Type B pancreatic cell (in vitro differentiated cells): ENCODE measurements at places on chromosomes 5 and 9.

DNA sequence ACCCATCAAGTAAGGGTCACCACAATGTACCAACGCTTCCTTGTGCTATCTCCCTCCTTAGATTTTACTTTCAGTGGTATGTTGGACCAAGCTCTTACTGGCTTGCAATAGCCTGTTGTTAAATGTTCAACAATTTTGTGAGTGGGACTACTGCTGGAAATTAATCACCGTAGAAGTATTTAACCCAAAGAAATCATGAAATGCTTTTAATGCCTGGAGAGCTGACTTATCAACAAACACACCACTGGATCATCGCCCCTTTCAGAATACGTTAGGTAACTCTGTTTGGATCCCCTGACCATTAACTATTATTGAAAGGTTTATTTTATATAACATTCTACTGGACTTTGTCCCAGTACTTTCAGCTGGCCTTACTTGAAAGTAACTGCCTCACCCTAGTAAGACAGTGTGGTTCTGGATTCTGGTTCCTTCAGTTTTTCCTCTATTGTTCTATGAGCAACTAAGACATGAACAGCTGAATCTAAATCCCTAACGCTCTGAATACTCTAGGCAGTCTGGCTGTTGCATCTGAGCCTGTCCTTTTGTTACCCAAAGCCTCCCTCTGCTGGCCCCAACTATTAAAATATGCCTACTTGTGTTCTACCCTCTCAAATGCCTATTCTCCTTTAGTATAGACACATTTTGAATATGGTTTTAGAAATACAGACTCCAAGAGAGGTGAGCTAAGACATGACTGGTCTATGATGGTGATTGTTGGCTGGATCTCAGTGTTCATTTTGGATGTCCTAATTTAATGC is 1203.4 kb upstream of the DMAC1 start:
- DNase-seq, result no peak

DNA sequence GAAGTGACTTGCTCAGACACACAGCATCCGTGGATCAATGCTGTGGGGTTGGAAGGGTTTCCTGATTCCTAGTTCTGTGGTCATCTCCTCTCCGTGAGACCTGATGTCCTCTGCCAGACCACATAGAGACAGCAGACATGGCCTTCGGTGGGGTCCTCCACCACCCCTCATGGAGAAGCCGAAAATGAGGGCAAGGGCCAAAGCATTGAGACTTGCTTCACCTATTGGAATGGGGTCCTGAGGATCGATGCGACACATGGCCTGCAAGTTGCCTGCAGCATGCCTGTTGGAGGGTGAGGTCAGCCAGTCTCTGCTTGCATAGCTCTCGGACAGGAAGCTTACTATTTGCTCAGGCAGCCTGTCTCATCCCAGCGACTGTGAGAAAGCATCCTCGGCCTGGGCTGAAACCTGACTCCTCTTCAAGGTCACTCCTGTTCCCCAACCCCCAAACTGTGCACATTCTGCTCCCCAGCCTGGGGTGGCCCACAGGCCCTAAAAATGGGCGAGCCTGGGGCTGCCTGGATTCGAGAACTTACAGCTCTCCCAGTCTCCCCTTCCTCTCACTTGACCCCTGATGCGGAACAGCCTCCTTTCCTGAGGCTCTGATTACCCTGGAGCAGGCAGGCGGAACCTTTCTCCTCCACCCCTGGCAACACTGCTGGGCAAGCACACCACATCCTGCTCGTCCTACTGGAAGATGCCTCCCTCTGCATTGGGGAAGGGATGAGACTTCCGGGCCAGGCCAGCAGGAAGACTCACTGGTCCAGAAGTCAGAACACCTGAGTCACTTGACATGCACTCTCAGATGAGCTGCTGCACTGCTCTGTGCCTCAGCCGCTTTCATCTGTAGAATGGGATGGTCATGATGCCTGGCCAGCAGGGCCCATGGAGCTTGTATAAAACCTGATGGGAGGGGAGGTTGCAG is 186.9 kb downstream of the RGS3 start:
- no peak for DNase-seq

GRCh38 chr5:66992547-66992946 is 204.1 kb downstream of the CD180 start:
- no peak for DNase-seq

DNA sequence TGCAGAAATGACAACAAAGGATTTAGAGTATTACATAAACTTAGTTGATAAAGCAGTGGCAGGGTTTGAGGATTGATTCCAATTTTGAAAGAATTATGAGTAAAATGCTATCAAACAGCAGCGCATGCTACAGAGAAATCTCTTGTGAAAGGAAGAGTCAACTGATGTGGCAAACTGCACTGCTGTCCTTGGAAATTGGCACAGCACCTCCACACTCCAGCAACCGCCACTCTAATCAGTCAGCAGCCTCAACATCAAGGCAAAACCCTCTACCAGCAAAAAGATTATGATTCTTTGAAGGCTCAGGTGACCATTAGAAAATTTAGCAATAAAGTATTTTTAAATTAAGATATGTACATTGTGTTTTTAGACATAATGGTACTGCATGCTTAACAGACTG is 66.4 kb downstream of the AUH start:
- no peak for DNase-seq

DNA sequence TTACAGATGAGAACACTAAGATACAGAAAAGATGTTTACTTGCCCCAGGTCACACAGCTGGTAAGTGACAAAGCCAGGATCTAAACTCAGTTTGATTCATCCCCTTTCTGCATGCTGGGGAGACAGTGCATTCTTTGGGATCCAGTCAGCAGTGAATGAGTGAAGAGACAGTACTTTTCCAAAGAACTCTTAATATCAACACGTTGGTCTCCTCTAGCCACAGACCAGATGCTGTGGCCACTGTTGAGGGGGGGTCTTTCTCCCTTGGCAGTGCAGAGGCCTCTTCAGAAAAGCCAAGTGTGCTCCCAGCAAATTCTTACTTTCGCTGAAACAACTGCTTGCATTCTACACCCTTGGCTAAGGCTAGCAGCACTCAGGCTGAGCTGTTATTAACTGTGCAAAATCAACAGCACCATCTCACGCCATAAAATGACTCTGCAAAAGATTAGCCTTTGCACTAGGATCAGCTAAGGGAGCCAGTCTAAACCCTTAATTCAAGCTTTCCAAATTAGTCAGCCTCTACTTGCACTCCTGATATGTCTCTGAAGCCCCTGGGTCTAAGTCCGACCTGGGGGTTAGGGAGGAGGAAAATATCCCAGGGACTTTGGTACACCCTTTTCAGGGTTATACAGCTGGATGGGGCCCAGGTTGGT is 4.8 kb upstream of the TMEM171 start:
- DNase-seq, result no peak

DNA sequence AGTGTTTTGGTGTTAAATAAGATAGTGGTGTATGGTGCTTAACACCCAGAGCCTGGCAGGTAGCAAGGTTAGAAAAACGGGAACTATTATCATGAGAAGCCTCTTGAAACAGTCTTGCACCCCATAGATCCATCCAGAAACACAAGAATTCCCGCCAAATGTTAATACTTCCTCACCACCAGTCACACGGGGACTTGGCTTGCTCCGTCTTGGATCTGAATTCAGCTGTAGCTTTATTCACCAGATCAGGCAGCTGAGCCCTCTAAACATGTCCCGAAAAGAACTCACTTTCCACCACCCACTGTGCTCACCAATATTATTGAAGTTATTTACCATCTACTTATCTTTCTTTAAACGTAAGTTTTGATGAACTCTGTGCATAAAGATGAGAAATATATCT is 101.6 kb upstream of the PTPN3 start:
- no peak for DNase-seq

DNA sequence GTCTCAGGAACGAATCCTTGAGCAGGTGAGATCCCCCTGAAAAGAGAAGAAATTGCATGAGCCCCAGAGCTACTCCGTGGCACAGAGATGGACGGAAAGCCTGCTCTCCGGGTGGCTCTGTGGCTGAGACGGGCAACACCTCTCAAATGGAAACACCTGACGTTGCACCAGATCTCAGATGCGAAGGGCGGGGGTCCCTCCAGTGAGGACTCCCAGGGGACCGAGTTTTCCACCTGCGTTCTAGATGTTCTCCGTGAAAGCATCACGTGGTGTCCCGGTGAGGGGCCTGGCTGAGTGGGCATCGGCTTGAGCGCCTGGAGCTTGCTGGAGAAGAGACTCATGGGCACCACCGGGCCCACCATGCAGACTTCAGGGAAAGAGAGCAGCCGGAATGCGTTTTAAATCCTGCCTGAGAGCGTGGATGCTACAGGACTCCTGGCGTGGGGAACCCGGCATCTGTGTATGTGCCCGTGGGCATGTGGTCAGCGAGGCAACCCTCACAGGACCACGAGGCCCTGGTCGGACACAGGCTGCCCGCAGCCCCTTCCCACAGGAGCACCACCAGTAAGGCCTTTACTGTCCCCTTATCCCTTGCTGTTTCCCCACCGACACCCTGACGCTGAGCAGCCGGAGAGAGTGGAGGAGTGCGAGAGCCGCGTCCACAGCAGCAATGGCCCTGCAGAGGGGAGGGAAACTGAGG is 378.4 kb upstream of the IRX4 start:
- peak; percentile 60 for DNase-seq

DNA sequence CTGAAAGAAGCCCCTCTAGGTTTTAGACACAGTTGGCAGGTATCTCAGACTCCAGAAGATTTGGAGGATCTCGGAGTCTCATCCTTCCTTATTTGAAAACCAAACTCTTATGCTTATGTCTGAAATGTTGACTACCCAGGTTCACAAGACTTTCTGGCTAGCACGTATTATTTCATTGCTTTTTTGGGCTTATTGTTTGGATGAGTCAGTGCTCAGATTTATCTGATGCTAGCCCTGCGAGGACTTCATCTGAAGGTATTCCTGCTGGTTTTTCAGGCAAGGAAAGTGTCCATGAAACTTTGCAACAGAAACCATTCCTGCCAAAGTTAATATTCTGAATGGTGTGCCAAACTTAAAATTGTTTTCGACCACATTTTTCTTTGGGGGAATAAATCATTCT is 8.5 kb downstream of the OSTF1 start:
- DNase-seq, result no peak

DNA sequence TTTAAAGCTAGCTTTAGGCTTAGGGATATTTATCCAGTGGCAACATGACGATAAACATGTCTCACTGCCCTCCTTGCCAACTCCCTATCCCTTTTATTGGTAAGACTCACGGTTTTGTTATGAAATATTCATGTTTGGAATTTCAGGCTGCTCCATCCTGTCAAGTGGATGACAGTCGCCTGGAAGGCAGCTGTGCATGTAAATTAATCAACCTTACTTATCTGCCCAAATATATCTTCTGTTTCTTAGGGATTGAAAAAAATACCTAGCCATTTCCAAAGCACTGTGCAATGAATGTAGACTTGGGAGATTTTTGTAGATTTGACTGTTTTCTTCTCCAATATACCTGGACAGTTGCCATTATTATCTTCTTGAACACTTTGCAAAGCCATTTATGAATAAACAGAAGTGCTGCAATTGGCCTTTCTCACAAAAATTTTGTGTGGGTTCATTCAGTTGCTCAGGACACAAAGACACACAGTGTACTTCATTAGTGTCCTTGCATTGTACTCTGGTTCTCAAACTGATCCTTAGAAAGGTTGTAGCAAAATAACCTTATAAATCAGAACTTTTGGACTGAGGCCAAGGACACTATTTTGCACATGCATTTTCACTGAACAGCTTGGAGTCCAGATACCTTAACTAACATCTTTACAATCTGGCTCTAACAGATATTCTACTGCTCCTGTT is 889.4 kb upstream of the SEMA6A start:
- no peak for DNase-seq

GRCh38 chr9:38176251-38176650 is 107.2 kb upstream of the SHB start:
- DNase-seq, result no peak

GRCh38 chr5:55173687-55174230 is 782 bp upstream of the CDC20B start:
- DNase-seq, result no peak

DNA sequence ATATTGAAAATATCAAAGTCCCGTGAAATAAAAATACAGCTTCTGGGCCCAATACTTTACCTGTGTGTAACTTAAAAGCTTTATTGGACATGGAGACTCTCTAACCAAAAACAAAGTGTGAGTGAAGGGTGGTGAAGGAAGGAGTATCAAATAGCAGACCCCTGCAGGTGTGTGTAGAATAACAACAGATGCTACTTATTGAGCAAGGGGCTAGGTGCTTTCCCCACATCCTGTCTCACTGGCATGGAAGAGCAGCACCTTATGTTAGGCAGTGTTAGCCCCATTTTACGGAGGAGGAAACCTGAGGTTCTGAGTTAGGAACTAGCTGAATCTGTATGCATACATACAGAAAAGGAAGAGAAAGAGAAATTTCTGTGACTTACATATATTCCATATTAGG is 21.8 kb downstream of the SLIT3 start:
- no peak for DNase-seq

DNA sequence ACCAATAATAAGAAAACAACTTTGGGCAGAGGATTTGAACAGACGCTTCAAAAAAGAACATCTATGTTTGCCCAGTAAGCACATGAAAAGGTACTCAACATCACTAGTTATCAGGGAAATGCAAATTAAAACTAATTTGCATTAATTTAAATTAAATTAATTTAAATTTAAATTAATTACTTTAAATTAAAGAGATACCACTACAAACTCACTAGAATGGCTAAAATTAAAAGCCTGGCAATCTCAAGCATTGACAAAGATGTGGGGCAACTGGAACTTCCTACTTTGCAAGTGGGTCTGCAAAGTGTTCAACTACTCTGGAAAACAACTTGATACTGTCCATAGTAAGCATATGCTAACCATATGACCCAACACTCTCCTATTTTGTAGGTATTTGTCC is 32.1 kb upstream of the ELL2 start:
- DNase-seq, result no peak

- no peak for DNase-seq
Observed at GRCh38 chr5:50593681-50594080, 72.8 kb upstream of the PARP8 start.

- DNase-seq, result no peak
Observed at GRCh38 chr5:122882831-122883230, 37.4 kb downstream of the SNX24 start.

- DNase-seq, result no peak
Observed at GRCh38 chr5:153539983-153540382, 49.5 kb downstream of the GRIA1 start.

DNA sequence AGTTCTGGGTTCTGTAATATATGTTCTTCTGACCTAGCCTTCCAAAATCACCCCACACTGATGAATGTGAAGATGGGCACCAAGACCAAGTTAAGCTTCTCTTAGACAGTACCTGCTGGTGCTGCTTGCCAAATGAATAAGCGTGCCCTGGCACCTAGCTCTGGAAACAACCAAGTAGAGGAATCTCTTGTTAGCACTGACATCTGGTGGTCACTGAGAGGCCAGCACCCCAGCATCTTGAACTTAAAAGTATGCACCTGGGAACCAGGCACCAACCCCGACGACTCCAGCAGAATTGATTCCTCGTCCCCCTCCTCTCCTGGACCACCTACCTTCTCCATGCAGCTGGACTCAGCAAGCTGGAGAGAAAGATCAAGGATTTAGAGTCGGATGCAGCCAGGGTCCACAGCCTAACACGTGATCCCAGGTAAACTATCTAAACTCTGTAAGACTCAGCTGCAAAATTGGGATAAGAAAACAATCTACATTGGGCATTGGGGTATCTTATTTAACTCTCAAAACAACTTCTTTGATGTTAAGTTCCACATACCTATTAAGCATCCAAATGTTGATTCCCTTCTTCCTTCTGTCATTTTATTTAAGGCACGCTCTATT is 89.8 kb downstream of the SLC1A3 start:
- no peak for DNase-seq
